Renal cortical epithelial cell (primary cell): ENCODE measurements at places on chromosomes 12 and 14.
A peak's percentile ranks its signal among the peaks of the same experiment; 100 is the strongest.

- DNase-seq: peak; percentile 80
These were observed 24.8 kb downstream of the BICDL1 start for GRCh38 chr12:120013659-120014380.

- DNase-seq: no peak
These were observed 101.6 kb downstream of the PELI2 start for GRCh38 chr14:56219666-56220413.

GRCh38 chr14:34099635-34100034, 148.8 kb upstream of the EGLN3 start:
- no peak for DNase-seq

DNA sequence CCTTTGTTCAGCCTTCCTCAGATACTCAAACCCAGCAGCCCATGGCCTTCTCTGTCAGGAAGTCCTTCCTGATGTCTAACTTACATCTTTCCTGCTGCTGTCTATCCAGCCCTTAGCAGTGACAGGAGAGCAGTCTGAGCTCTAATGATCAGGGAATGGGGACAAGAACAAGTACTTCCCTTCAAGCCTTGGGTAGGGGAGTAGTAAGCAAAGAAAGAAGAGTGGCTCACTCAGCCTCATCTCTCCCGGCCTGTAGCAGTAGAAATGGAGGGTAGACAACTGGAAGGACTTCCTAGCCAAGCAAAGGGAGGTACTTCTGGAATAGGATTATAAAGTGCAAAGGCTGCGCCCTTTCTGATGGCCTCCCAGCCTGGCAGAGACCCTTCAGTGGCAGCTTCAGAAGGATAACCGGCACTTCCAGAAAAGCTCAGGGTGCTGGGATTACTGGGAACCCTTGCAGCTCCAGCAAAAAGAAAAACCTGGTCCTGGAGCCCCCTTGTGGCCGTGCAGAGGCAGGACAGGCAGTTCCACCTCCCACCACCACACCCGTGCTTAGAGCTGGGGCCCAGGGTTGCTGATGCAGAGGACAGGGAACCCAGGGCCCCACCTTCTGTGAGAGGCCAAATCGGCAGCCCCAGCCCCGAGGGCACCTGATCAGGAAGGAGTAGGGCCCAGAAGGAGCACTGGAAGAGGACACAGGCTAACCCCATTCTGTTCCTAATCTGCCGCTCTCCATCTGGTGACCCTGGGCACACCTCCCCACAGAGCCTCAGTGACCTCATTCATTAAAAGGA, 12.4 kb upstream of the SMUG1 start:
- peak; percentile 57 for DNase-seq

- no peak for DNase-seq
These were observed 10.2 kb upstream of the EDDM3B start for GRCh38 chr14:20757965-20758364.

- no peak for DNase-seq
These were observed 40.2 kb downstream of the STAB2 start for GRCh38 chr12:103627189-103627855.

- peak; percentile 85 for DNase-seq
These were observed 67.6 kb downstream of the KIF21A start for GRCh38 chr12:39375206-39375808.

DNA sequence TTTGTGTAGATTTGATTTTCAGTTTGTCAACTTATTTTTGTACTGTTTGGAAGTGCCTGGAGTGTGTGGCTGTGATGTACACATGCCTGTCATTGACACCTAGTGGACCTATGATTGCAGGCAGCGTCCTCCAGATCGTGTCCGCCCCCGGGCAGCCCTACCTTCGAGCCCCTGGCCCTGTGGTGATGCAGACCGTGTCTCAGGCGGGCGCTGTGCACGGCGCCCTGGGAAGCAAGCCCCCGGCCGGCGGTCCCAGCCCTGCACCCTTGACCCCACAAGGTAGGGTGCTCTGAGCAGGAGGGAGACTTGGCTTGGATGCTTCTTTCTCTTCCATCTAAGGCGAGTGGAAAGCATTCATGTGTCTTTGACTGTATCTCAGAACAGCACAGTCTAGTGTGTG, 75.8 kb downstream of the EP400 start:
- DNase-seq: no peak

- no peak for DNase-seq
These were observed 61.3 kb upstream of the MDM1 start for GRCh38 chr12:68393417-68393816.

GRCh38 chr12:124804011-124804621, 59.5 kb downstream of the SCARB1 start:
- DNase-seq: no peak

GRCh38 chr12:52838609-52839435, 4.7 kb upstream of the KRT79 start:
- no peak for DNase-seq

- no peak for DNase-seq
These were observed 135.7 kb upstream of the RTL1 start for GRCh38 chr14:101039031-101039754.

DNA sequence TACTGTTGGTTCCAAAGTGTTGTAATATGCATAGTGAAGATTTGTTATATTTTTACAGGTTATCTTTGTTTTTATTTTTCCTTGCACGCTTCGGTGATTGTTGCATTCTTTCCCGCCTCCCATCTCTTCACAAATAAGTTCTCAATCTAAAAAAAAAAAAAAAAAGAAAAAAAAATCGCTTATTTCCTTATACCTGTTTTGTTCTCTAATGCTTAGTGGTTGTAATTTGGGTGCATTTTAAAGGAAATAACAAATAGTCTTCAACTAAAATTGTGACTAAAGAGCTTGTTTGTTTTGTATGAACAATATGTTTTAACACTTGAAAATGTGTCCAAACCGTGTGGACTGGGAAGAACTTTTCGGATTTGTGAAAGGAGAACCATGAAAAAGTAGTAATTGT, 1.5 kb downstream of the CAND1 start:
- no peak for DNase-seq

DNA sequence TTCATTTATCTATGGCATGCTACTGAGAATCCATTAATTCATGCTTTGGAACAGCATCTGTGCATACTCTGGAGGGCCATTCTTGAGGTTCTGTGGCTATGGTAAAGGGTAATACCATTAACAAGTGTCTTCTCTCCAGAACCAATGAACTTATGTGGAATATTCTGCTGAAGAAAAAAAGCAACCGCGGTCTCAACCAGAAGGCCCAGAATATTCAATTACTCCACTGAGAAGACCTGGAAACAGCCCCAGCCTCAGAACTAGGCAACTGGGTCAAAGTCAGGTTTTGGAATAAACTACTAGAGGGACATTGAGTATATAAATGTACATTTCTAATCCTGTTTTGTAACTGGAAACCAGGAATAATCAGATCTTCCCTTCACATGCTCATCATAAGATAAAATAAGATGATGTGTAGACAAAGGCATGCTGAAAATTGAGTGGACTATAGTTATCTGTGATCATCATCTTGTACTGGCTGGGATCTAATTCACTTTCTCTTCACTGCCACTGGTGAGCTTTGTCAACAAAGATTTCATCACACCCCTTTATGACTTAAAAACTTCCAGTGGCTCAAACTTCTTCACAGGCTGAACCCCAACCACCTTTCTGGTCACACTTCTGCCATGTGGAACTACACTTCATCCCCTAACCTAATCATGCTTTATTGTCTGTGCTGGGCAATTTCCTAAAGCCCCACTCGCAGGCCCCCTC, 6.0 kb downstream of the SPTB start:
- DNase-seq: no peak

DNA sequence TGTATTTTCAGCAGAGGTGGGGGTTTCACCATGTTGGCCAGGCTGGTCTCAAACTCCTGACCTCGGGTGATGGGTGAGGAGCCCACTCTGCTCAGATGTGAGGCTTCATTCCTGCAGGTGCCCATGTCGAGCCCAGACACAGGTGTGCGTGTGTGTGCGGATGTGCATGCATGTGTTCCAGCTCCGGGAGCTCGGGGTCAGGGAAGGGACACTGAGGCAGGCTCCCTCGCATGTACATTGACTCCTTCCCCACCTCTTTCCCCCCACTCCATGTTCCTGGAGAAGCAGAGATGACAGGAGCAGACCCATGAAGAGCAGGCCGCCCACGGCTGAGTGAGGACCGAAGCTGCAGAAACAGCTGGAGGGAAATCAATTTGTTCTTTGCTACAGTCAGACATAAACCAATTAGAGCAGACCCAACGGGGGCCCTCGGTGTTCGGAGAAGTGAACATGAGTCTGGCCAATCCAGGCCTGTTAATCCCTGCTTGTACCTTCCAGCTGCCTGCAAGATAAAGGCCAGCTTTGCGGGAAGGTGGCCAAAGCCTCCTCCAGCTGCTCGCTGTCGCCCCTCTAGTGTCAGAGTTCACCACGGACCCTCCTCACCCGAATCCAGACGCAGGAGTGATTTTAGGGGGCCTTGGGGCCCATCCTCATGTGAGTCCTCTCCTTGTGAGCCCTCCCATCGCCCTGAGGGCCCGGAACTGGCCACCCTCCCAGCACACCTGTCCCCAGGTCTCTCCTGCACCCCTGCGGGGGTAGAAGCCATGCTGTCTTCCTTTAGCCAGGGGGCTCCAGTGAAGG, 321.0 kb upstream of the RTL1 start:
- DNase-seq: no peak

- DNase-seq: no peak
These were observed 11.3 kb downstream of the CS start for GRCh38 chr12:56288705-56289387.

DNA sequence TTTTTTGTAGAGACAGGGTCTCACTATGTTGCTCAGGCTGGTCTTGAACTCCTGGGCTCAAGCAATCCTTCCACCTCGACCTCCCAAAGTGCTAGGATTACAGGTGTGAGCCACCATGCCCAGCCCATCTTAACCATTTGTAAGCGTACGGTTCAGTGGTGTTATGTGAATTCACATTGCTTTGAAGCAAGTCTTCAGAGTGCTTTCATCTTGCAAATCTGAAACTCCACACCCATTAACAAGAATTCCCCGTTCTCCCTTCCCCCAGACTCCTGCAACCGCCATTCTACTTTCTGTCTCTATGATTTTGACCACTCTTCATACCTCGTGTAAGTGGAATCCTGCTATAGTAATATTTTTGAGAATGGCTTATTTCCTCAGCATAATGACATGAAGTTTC, 24.9 kb upstream of the BICDL1 start:
- DNase-seq: no peak

DNA sequence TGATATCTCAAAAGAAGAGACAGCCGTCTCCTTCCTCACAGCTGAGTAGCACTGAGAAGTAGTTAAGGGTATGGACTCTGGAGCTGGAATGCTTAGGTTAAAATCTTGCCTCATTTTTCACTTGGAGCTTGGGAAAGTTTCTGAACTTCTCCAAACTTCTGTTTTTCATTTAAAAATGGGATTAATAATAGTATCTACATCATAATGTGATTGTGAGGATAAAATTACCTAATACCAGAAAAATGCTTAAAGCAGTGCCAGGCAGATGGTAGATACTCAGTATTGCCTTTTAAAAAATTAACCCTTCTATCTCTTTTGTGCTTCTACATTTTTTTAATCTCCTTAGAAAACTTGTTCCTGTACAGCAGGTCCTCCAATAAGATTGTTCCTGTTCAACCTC, 63.1 kb downstream of the A2M start:
- no peak for DNase-seq

DNA sequence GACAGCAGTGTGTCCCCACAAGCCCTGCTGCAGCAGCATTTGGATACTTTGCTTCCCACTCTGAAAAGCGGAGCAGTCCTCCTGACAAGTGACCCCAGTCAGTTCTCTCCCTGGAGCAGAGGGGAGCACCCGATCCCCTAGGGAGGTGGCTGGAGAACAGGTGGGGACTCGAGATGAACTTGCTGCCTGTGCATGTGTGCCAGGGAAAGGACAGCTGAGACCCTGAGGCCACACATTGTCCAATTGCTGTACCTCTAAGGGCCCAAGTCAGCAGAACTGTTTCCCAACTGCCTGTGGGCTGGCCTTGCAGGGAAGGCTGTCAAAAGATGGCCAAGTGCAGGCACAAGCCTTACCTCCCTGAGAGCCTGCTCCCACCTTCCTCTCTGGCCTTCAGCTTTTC, 55.1 kb downstream of the IFT43 start:
- no peak for DNase-seq

- no peak for DNase-seq
These were observed 35.5 kb upstream of the KCNC2 start for GRCh38 chr12:75245108-75245507.

- no peak for DNase-seq
These were observed 7.6 kb downstream of the DLK1 start for GRCh38 chr14:100734031-100734990.

GRCh38 chr14:98966016-98966415, 306.0 kb downstream of the BCL11B start:
- no peak for DNase-seq

GRCh38 chr14:105093038-105093430, 27.8 kb upstream of the GPR132 start:
- no peak for DNase-seq
